ENCODE measurements at places on chromosomes 11 and 22.

GRCh38 chr11:41400819-41401382 lies 58.6 kb downstream of the LRRC4C start:
- no peaks in the 10 kb centered on the region for H3K36me3 ChIP-seq
- H3K4me1 ChIP-seq = no peaks in the 10 kb centered on the region
- H3K27me3 ChIP-seq = no peaks in the 10 kb centered on the region
- no peak overlapping the region for H3K27ac ChIP-seq
- no peak overlapping the region for H3K4me3 ChIP-seq

DNA sequence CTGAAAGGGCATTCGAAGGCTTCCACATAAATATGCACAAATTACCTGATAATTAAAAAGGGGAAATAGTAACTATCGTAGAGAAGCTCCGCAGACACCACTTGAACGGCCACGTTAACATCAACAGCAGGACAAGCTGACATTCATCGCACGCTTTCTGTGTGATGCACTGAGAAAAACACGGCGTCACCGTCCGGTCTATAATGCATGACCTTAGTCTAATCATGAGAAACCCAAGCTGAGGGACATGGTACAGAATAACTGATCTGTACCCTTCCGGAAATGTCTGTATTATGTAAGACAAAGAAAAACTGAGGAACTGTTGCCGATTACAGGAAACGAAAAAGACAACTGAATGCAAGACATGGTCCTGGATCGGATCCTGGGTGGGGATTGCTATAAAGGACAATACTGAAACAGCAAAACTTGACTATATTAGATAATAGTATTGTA lies 678 bp upstream of the RANGAP1 start:
- H3K4me1 ChIP-seq = peaks cover 22% of the 10 kb centered on the region
- DNase-seq = peak; percentile 77
- peak overlapping the region; percentile 99 for H3K27ac ChIP-seq
- H3K36me3 ChIP-seq = peaks cover 22% of the 10 kb centered on the region
- peak overlapping the region; percentile 98 for H3K4me3 ChIP-seq

GRCh38 chr11:108645970-108646369 lies 18.9 kb upstream of the DDX10 start:
- H3K36me3 ChIP-seq = no peaks in the 10 kb centered on the region
- H3K27ac ChIP-seq = no peak overlapping the region
- H3K4me1 ChIP-seq = no peaks in the 10 kb centered on the region

DNA sequence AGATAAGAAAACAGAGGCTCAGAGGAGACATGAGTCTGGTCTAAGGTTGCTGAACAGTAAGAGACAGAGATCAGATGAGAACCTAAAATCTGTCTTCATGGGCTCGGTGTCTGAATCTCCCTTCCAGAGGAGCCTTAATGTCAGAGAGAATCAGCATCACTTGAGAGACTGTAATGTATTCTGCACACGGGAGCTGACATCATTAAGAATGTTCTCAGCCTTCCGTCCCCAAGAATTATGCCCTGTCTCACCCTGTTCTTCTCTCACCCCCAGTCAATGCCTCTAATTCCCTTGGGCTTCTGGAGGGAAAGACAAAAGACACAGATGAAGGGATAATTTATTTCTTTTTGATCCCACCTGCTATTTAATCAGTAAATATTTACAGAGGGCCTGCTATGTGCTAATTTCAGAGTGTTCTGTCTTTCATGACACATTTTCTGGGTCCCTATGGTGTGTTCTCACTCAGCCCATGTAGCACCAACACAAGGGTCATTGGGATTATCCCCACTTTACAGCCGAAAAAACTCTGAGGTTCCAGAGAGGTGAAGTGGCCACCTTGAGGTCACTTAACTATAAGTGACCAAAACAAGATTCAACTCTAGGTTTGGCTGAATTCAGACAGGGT lies 61.8 kb downstream of the CD82 start:
- no peaks in the 10 kb centered on the region for H3K27me3 ChIP-seq
- H3K36me3 ChIP-seq = peaks cover 5% of the 10 kb centered on the region
- DNase-seq = no peak
- no peak overlapping the region for H3K27ac ChIP-seq

- peaks cover 23% of the 10 kb centered on the region for H3K36me3 ChIP-seq
- DNase-seq = peak; percentile 72
- peaks cover 38% of the 10 kb centered on the region for H3K4me1 ChIP-seq
- peak overlapping the region; percentile 99 for H3K4me3 ChIP-seq
- peak overlapping the region; percentile 98 for H3K27ac ChIP-seq
- H3K27me3 ChIP-seq = no peaks in the 10 kb centered on the region
These were observed 1.0 kb downstream of the ANKRD42 start for GRCh38 chr11:83194281-83195142.

All from activated CD4-positive, alpha-beta memory T cell treated with anti-CD3 and anti-CD28 coated beads for 36 hours (primary cell).